ENCODE measurements at places on chromosomes 6 and 20. TPM values are rescaled to one million over a fixed set of nuclear protein-coding genes. Genes with fewer than 3 reads are reported as not detected.

The TCP11 gene
- total RNA-seq: not detected

The SIRPB1 gene
- 4.5 TPM for total RNA-seq

The VSX1 gene
- total RNA-seq: not detected

The COL9A3 gene
- total RNA-seq: 835 TPM

The SUMO4 gene
- total RNA-seq: 0.34 TPM

The YWHAB gene
- total RNA-seq: 69.5 TPM

The MYB gene
- 0.60 TPM for total RNA-seq

The TXLNB gene
- not detected for total RNA-seq

The JPH2 gene
- 0.08 TPM for total RNA-seq

The VAPB gene
- 9.2 TPM for total RNA-seq

The UST gene
- total RNA-seq: 2.8 TPM

The FAXC gene
- 2.8 TPM for total RNA-seq

The GABRR1 gene
- not detected for total RNA-seq

The SLPI gene
- total RNA-seq: not detected

The INSM1 gene
- total RNA-seq: not detected

The PKIB gene
- total RNA-seq: 2.3 TPM

The IL17F gene
- total RNA-seq: not detected

The HLA-DQB1 gene
- 8.3 TPM for total RNA-seq

The RWDD1 gene
- 12.4 TPM for total RNA-seq

The MTHFD1L gene
- 38.6 TPM for total RNA-seq

The FAM209B gene
- total RNA-seq: 1.1 TPM

The SLC22A3 gene
- not detected for total RNA-seq

The ASIP gene
- total RNA-seq: not detected

The DLGAP4 gene
- 16.1 TPM for total RNA-seq

The HEY2 gene
- 2.0 TPM for total RNA-seq

The ARMC2 gene
- total RNA-seq: 0.34 TPM

The LGSN gene
- not detected for total RNA-seq

The NEURL2 gene
- 6.0 TPM for total RNA-seq

The PMEPA1 gene
- 15.9 TPM for total RNA-seq

The EBF4 gene
- 0.37 TPM for total RNA-seq

The ADGRF1 gene
- 5.4 TPM for total RNA-seq

The VPS16 gene
- 47.9 TPM for total RNA-seq

The SCRT2 gene
- total RNA-seq: not detected

The LY6G6C gene
- not detected for total RNA-seq

The GLP1R gene
- total RNA-seq: not detected

The TSPO2 gene
- not detected for total RNA-seq

The ISM1 gene
- total RNA-seq: 0.08 TPM

The FAM83D gene
- 51.1 TPM for total RNA-seq

The PRND gene
- total RNA-seq: not detected

The SLC17A4 gene
- total RNA-seq: not detected

Data from A375 (cell line).